Fibroblast of villous mesenchyme (primary cell): ENCODE measurements at places on chromosomes 6 and 20.

GRCh38 chr6:102525336-102525735, 1131.8 kb downstream of the GRIK2 start:
- DNase-seq: no peak

DNA sequence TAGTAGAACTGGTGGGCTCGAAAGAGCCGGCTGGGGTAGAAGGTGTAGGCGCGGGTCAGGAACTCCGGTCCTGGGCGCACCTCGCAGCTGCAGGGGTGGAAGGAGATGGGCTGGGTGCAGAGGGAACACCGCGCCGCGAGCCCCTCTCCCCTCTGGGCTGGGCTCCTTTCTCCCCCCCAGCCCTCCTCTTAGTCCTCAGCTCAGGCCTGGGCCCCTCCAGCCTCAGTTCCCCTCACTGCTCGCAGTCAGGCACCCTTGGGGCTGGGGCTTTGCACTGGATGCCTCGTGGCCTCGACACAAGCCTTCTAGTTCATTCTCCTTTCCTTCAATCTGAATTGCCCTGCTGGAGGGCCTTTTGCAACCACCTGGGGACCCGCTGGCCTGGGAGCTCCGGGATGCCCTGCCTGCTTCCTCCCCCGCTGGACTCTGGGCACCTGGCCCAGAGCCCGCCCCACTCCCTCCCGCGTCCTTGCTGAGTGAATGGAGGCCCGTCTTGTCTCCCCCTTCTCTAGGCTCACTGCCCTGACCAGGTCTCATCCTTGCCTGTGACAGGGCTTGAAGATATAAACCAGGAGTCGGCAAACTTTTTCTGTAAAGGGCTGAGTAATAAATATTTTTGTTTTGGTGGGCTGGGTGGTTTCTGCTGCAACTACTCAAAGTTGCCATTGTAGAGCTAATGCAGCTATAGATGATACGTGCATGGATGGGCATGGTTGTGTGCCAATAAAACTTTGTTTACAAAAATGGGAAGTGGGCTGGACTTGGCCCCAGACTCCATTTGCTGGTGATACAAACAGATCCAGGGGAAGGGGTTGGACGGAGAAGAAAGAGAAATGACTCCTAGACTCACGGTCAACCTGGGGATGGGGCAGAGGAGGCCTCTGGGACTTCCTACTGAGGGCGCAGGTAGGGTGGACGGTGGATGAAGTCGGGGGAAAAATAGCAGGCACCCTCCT, 47.3 kb downstream of the APCDD1L start:
- no peak for DNase-seq

- no peak for DNase-seq
These were observed 52.8 kb upstream of the UST start for GRCh38 chr6:148693882-148694484.

- no peak for DNase-seq
These were observed 40.4 kb downstream of the FAM184A start for GRCh38 chr6:119037941-119038623.

DNA sequence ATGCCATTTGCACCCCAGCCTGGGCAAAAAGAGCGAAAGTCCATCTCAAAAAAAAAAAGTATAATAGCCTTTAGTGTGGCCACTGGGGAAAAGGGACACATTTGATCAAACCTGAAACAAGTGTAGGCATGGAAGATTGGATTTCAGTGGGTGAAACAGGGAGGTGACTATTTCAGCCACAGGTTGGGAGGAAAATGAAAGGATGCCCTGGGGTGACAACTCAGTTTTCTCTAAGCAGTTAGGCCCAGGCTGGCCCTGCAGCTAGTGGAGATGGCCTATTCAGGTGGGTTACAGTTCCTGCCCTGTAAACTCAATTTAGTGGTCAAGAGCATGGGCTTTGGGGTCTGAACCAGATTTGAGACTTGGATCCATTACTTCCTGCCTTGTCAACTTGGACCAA, 36.4 kb downstream of the SPATA2 start:
- no peak for DNase-seq

DNA sequence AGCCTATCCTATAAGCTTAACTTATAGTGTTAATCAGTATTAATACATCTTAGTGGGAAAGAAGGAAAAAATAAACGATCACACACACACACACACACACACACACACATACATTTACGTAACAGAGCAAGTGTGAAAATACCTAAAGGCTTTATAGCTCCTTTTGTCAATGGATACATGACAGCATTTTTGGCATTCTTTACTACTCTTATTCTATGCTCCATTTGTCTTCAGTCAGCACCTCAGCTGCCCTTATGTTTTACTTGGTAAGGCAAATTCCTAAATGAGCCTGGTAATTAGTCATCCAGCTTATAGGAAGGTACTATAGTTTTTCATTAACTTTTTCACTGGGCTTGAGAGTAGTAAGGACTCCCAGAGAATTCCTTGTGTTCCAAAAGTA, 25.1 kb upstream of the SLC17A3 start:
- no peak for DNase-seq

GRCh38 chr20:58130581-58130980, 97.9 kb downstream of the ANKRD60 start:
- DNase-seq: no peak

DNA sequence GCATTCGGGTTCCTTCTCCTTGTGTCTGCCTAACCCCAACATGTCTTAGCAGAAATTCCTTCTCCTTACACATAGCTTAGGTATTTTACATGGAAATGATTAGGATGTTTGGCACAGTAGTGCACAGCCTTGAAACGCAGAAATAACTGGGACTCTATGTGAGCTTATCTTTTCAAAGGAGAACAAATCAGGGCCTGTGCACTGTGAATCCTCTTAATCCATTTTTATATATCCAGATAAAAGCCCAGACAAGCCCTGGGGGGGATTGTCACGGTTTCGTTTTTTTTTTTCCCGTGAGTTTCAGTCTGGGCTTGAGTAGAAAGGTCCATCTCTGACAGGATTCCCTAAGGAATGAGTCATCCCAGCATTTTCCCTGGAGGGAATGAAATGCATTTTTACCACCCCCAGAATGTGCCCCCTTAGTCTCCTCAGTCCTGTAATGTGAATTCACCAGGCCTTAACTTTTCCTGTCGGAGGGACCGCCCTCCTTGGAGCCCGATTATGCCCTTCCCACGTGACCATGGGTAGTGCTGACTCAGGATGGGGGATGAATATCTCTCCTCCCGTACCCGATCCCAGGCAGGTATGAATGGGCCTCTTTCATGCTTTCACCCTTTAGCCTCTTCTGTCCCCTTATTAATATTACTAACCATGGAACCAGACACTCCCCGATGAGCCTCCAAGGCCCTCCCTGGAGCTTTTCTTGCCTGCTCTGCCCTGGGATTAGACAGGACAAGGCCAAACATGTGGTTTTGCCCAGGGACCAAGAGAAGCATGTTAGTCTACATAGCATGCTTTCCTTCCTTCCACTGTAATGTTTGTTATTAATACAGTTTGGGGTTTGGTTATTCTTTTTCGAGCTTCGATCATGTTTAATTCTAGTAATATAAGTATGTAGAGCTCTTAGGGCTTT, 23.9 kb upstream of the NAA20 start:
- peak; percentile 94 for DNase-seq

- DNase-seq: no peak
These were observed 36.0 kb downstream of the KIAA1755 start for GRCh38 chr20:38224531-38224930.

- DNase-seq: no peak
These were observed 78.4 kb downstream of the GMPR start for GRCh38 chr6:16316741-16317251.

- DNase-seq: no peak
These were observed 41.2 kb upstream of the CHRNA4 start for GRCh38 chr20:63402181-63402859.
